ENCODE measurements at places on chromosomes 12 and 14. TPM values are rescaled to one million over a fixed set of nuclear protein-coding genes. Genes with fewer than 3 reads are reported as not detected.

Gene TSPAN19
- not detected for total RNA-seq

Gene P2RX2
- not detected for total RNA-seq

Gene MAP3K9
- total RNA-seq: 4.5 TPM

Gene TMEM179
- total RNA-seq: 0.39 TPM

Gene GZMB
- total RNA-seq: not detected

Gene LRRC10
- total RNA-seq: not detected

Gene DACT1
- total RNA-seq: 0.64 TPM

Gene BAG5
- total RNA-seq: 22.7 TPM

Gene FRMD6
- 36.9 TPM for total RNA-seq

Gene CLEC4A
- not detected for total RNA-seq

Gene DPY19L2
- 1.2 TPM for total RNA-seq

Gene ZDHHC22
- total RNA-seq: 0.21 TPM

Gene MCRS1
- total RNA-seq: 61.8 TPM

Gene RFLNA
- not detected for total RNA-seq

Gene ZNF740
- 16.1 TPM for total RNA-seq

Gene CLEC4E
- total RNA-seq: 0.17 TPM

Gene LUM
- 0.28 TPM for total RNA-seq

Gene NCOR2
- 142 TPM for total RNA-seq

Data from A549 treated with Mapracorat at 1 μM for 4 hours (cell line).